ENCODE measurements at places on chromosomes 1 and 21. TPM values are rescaled to one million over a fixed set of nuclear protein-coding genes. Genes with fewer than 3 reads are reported as not detected.
A peak's percentile ranks its signal among the peaks of the same experiment; 100 is the strongest.

GRCh38 chr1:58839147-58839795 lies 55.4 kb upstream of the JUN start:
- H3K27ac ChIP-seq = no peak overlapping the region
- peaks cover 4% of the 10 kb centered on the region for H3K4me1 ChIP-seq
- DNase-seq = no peak
- no peak overlapping the region for H3K4me3 ChIP-seq
- no peaks in the 10 kb centered on the region for H3K27me3 ChIP-seq

DNA sequence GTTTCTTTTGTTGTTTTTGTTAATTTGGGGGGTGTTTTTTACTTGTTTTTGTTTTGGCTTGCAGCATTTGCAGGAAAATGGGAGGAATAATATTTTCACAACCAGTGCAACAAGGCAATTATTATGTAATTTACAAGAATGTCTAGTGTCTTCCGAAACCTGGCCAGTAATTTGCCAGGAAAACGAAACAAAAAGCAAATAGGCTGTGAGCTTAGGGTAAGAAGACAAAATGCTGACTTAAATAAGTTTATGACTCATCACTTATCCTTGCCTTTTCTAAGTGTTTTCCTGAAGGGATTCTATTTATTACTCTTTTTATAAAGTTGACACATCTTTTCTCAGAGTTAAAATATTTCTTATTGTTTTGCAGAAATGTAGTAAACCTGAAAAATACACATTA lies 49.8 kb downstream of the KCNT2 start:
- H3K27ac ChIP-seq = no peak overlapping the region
- no peak for DNase-seq
- no peak overlapping the region for H3K4me3 ChIP-seq
- H3K36me3 ChIP-seq = peaks cover 32% of the 10 kb centered on the region
- H3K4me1 ChIP-seq = no peaks in the 10 kb centered on the region
- no peaks in the 10 kb centered on the region for H3K27me3 ChIP-seq

DNA sequence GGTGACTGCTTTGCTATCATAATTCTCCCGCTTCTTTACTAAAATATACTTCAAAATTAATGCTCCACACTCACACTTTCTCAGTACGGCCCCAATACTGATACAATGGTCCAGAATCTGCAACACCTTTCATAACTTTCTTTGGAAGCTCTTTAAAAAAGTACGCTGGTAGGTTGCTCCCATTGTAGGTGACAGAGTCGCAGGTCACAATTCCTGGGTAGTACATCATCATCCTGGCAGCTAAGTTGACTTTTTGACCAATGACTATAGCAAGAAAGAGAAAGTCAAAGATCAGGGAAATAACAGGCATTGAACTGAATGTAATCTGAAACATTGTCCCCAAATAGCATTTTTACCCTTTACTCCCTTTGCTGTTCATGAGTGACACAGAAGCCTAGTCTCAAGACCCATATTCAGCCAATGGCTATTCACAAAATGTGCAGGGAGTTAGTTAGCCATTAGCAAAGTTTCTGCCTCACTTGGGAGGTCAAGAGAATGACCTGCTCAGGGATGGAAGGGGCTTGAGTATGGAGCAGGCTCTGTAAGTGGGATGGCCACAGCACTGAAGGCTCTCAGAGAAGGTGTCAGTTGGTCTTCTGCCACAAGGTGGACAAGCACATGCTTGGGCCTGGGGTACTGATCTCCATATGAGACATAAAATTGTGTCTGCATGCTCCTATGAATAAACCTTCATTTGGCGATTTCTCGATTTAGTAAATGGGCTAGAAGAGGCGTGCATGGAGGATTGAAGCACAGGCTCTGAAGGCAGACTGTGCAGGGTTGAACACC lies 35.4 kb downstream of the ADCY10 start:
- H3K27me3 ChIP-seq = no peaks in the 10 kb centered on the region
- no peak overlapping the region for H3K27ac ChIP-seq
- no peaks in the 10 kb centered on the region for H3K36me3 ChIP-seq
- no peak for DNase-seq
- H3K4me1 ChIP-seq = no peaks in the 10 kb centered on the region

- H3K27me3 ChIP-seq = no peaks in the 10 kb centered on the region
- H3K4me3 ChIP-seq = peak overlapping the region; percentile 86
- no peak overlapping the region for H3K27ac ChIP-seq
Measured at GRCh38 chr21:17467829-17468228, 45.0 kb upstream of the CXADR start.

- no peak for DNase-seq
- no peak overlapping the region for H3K27ac ChIP-seq
- H3K4me1 ChIP-seq = peaks cover 4% of the 10 kb centered on the region
- H3K36me3 ChIP-seq = no peaks in the 10 kb centered on the region
Measured at GRCh38 chr1:94332952-94333351, 85.2 kb upstream of the ABCD3 start.

DNA sequence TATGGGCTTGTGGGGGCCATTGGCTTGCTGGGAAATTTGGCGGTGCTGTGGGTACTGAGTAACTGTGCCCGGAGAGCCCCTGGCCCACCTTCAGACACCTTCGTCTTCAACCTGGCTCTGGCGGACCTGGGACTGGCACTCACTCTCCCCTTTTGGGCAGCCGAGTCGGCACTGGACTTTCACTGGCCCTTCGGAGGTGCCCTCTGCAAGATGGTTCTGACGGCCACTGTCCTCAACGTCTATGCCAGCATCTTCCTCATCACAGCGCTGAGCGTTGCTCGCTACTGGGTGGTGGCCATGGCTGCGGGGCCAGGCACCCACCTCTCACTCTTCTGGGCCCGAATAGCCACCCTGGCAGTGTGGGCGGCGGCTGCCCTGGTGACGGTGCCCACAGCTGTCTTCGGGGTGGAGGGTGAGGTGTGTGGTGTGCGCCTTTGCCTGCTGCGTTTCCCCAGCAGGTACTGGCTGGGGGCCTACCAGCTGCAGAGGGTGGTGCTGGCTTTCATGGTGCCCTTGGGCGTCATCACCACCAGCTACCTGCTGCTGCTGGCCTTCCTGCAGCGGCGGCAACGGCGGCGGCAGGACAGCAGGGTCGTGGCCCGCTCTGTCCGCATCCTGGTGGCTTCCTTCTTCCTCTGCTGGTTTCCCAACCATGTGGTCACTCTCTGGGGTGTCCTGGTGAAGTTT lies 550 bp downstream of the RXFP4 start:
- H3K4me1 ChIP-seq = peaks cover 31% of the 10 kb centered on the region
- no peak overlapping the region for H3K27ac ChIP-seq
- no peaks in the 10 kb centered on the region for H3K36me3 ChIP-seq
- no peaks in the 10 kb centered on the region for H3K27me3 ChIP-seq
- DNase-seq = no peak

GRCh38 chr1:227774821-227775661 lies 39.8 kb downstream of the SNAP47 start:
- peaks cover 5% of the 10 kb centered on the region for H3K4me1 ChIP-seq
- H3K36me3 ChIP-seq = no peaks in the 10 kb centered on the region
- DNase-seq = no peak
- no peak overlapping the region for H3K27ac ChIP-seq

The RGS7 gene
- 0.65 TPM for total RNA-seq

The DNAJC28 gene
- 2.4 TPM for total RNA-seq

All from neural crest cell (in vitro differentiated cells).